ENCODE measurements at places on chromosomes 4 and X.

DNA sequence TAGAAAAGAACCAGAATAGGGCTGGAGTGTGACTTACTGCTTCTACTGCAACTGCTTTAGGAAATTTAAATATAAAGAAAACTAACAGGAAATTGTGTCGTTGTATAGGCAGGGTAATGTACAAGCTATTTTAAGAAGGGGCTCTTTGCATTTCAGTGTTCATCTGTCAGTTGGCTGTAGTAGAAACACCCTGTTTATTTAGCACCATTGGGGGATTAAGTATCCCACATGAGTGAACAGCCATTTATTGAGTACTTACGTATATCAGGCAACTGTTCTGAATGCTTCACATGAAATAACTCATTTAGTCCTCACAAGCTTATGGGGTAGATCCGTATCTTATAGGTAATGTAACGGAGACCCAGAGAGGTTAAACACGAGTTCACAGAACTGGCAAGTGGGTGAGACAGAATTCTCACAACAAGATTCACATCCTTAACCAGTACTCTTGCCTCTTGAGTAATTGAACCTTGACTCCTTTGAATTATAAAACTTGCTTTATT, 23.9 kb downstream of the STIM2 start:
- DNase-seq: no peak

GRCh38 chrX:116499780-116500179, 37.0 kb upstream of the CT83 start:
- DNase-seq: no peak

DNA sequence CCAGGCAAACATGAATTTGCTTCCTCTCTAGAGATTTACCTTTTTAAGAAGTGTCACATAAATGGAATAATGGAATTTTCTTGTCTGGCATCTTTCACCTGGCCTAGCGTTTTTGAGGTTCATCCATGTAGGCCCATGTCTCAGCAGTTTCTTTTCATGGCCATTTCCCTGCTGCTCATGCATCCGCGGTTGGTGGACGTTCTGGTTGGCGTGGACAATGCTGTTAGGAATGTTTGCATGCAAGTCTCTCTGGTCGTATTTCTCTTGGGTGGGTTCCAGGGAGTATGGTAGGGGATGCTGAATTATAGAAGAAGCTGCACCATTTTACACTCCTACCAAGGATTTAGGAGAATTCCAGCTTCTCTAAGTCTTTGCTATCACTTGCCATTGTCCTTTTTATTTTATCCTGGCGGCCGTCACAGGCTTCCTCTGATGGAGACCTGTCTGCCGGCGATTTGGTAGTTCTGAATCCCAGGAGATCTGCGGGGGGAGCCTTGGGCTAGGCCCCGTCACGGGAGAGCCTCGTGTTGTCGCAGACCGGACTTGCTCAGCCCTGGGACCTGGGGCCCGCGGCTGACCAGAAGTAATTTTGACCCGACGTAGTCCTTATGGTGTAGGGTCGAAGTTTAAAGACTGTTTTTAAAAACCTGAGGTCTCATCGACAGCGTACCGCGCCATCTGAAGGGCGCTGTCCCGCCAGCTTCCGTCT, 56.9 kb upstream of the TADA2B start:
- DNase-seq: no peak

DNA sequence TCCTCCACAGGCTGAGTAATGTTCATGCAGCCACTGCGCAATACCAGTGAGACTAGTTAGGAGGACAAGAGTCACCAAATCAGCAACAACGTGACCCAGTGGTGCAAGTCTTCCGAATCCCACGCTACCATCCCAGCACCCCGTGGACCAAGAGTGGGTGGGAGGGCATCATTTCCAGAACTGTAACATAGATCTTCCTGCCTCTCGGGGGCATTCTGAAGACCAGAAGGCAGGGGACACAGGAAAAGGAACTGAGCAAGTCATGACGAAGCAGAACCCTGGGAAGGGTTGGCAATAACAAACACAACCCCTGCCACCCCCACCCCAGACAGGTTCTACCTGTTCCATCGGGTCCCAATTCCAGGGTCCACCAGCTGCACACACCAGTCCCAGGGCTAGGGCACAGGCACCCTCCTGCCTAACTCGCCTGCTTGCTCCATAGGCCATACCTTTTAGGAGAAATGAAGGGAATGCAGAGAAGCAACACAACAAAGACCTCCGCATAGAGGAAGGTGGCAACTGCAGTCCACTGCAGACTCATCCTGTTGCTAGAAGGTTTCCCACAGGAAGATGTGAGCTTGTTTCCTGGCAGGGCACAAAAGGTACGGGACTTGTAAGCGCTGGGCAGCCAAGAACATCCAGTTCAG, 1.4 kb downstream of the BCAP31 start:
- DNase-seq: no peak

DNA sequence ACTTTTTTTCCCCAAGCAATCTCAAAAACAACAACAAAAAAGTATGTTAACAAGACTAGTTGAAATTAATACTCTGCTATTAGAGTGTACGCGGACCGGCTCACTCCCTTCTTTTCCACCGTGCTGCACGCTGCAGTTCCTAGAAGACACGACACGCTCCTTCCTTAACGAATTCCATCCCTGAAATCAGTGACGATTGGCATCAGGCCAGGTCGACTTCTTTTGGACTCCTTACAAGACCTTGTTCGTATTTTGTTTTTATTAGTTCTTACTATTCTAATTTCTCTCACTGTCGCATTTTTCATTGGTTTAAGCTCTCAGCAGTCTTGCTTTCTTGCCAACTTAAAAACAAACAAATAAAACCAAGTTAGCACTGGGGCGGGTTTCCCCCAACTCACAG, 175.8 kb upstream of the PITX2 start:
- DNase-seq: no peak

GRCh38 chr4:180152831-180153230, 2090.4 kb upstream of the TENM3 start:
- no peak for DNase-seq
